ENCODE measurements at places on chromosomes 5 and 9.

DNA sequence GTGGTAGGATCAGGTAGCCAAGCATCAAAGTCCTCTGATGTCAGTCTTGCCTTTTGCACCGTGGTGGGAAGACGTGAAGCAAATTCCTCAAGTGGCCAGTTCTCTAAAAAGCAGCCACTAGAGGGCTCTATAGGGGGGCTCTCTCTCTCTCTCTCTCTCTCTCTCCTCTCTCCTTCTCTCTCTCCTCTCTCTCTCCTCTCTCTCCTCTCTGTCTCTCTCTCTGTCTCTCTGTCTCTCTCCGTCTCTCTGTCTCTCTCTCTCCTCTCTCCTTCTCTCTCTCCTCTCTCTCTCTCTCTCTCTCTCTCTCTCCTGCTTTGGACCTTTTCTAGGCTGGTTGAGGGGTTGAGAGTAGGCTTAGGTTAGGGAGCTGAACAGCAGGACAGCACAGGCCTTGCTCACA lies 13.9 kb upstream of the OSMR start:
- DNase-seq: no peak

DNA sequence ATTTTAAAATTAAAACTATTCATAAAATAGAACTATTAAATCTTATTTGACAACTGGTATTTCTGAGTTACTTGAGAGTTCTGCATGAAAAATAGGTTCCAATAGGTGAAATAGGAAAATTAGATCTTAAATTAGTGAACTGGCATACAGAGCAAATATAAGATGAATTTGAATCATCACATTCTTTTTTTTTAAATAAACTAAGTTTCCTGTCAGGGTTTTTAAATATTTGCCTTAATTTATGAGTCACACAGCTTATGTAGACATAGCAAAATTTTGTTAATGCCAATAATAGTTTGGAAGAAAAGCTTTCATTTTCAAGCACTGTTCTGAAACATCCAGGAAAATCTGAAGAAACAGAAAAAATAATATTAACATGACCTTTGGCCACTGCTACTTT lies 311.7 kb upstream of the HAPLN1 start:
- no peak for DNase-seq

- no peak for DNase-seq
These were observed 14.7 kb upstream of the FAM120A start for GRCh38 chr9:93436655-93437407.

- DNase-seq: no peak
These were observed 546.9 kb upstream of the C9orf72 start for GRCh38 chr9:28120184-28120583.

DNA sequence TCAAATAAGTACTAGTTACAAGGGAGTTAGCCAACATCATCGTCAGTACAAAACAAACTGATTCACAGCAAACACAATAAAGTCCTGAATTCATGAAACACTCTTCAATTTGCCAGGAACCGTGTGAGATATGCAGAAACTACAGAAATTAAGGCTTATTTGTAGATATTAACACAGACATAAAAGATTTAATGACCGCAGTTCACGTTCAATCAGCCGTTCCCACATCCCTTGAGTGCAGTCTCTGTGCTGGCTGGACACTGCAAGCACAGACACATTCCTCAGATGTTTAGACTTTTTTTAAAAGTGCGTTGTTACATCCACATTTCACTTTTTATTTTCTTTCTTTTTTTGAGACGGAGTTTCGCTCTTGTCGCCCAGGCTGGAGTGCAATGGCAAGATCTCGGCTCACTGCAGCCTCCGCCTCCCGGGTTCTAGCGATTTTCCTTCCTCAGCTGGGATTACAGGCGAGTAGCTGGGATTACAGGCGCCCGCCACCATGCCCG lies 566 bp upstream of the CEP78 start:
- DNase-seq: peak; percentile 17

DNA sequence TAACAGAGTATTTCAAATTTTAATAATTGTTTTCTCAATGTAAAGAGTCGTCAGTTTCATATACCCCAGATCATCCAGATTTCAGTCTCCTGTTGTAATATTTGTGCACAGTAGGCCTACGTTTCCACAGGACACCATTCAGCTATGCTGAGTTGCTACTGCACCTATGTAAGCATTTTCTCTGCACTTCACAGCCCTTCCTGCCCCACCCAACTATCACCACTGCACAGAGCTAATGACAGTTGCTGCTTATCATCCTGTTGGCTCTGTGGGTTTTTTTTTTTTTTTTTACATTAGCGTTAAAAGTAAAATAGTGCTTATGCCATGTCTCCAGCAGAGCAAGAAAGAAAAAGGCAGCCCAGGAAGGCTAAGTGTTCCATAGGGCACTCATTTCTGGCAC lies 5.9 kb upstream of the PRKACG start:
- no peak for DNase-seq
